GM04503 (cell line): ENCODE measurements at places on chromosomes 6 and 20.
A peak's percentile ranks its signal among the peaks of the same experiment; 100 is the strongest.

GRCh38 chr20:36394340-36394965 is 88.3 kb downstream of the DLGAP4 start:
- no peak for DNase-seq

DNA sequence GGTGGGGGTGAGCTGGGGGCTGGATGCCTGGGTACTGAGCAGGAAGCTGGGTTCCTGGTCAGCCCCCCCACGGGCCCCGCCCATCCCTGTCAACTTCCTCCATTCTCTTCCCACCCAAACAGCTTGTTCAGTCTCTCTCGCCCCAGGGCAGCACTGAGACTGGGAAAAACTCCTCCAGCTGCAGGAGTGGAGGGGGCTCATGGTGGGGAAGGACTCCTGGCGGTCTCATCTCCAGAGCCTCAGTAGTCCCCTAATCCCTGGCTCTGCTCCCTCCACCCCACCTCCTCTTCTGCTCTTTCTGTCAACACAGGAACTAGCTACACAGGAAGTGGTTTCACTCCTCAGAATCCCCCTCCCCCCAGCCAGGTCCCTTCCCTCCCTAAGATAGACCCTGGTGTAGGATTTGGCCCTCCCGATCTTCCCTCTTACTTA is at the start of gene GPSM3:
TSS of gene GPSM3 (minus strand) at position 36 of the 432 bp plus-strand sequence. CDS start 130 bp downstream, outside the sequence.
- no peak for DNase-seq

GRCh38 chr6:157080986-157081391 is 242.3 kb downstream of the TMEM242 start:
- DNase-seq: no peak

DNA sequence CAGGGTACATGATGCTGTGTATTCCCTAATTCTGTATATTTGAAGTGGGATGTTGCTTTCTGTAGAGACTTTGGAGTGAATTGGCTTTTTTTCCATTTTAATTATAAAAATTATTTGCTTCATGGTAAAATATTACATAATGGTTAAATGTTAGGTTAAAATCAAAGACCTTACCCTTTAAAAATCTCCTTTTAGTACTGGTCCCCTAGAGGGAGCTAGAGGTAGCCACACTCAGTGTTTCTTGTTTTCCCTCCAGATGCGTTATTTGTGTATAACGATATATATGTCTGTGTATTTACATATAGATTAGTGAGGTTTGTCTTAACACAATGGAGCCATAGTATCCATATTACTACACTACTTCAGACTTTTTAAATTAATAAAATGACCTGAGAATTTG is 146.7 kb downstream of the PLCB4 start:
- no peak for DNase-seq

GRCh38 chr6:148700741-148701311 is 46.0 kb upstream of the UST start:
- no peak for DNase-seq

GRCh38 chr6:104014163-104014959 is 845.4 kb downstream of the HACE1 start:
- no peak for DNase-seq

- DNase-seq: no peak
These were observed 15.9 kb upstream of the ITPR3 start for GRCh38 chr6:33604941-33605854.

DNA sequence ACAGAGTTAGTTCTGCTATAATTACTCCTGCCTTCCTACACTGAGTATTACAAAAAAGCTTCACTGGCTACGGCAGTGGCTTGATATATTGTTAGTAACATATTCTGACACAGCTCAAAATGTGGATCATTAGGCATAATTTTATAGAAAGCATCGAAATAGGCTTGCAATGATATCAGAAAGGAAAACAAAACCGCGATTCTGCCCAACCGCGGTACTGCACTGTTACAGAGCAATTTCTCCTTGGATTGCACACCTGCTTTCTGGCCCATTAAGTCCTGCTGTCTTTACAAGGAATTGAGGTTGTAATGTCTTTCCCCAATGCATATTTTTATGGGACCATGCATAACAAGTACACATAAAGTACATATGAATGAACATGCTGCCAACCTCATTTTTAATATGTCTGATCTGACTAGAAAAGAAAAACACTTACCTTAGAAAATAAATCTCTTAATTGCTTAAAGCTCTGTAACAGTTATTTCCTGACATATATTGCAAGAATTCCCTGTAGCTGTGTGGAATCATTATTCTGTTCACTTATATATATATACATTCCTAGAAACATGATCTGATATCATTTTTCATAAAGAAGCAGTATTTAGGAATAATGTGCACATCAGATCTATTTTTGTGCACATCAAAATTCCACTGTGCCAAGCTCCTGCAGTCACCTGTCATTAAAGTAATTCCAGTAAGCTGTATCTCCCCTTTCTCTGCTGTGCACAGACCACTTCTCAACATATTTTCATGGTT is 763.9 kb downstream of the HACE1 start:
- no peak for DNase-seq

GRCh38 chr6:51778666-51779065 is 308.7 kb downstream of the PKHD1 start:
- DNase-seq: no peak

DNA sequence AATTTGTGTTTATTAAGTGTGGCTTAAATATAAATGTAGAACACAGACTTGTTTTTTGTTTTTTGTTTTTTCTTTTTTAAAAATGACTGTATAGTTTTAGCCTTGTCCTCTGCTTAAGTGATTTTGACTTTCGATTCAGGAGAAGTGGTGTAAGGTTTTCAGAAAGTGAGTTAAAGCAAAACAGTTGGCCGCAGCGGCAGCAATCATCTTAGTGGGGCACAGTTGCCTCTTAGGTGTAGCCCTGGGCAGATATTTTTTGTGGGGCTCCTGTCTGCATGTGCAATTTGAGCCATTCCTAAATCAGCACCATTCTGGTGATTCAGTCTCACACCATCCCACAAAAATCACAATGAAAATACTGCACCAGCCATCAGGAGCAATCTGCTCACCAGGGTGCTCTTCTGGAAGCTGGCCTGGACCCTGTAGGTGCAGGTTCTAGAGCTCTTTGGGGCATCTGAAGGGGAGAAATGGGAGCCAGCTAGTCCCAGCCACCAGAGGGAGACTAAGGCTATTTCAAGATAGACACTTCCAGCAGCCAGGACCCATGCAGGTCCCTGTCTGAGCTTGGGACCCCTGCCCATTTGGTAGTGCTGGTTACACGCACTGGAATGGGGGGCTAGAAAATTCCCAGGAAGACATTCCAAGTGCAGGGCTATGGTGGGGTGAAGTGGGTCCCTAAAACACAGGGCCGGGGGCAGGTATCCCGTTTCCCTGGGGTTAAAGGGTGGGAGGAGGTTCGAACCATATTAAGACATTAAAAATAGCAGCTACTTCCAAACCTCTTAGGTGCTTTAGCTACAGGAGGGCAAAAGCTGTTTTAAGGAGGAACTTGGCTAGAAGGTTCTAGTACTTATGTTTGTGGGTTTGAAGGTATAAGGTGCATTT is 156.6 kb downstream of the NFATC2 start:
- DNase-seq: no peak

DNA sequence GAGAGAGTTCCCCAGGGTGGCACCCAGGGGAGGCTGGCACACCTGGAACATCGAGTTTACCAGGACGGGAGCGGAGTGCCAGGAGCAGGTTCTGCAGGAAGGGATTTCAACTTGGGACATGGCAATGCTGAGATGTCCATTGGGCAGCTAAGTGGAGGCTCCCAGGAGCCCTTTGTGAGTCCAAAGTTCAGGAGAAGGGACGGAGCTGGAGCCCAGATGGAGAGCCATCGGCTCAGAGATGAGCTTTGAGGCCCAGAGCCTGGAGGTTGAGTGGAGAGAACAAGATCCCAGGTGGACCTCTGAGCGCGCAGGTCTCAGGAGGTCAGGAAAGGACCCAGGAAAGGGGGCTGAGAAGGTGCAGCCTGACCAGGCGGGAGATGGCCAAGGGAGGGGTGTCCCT is 67.5 kb upstream of the AFDN start:
- no peak for DNase-seq

DNA sequence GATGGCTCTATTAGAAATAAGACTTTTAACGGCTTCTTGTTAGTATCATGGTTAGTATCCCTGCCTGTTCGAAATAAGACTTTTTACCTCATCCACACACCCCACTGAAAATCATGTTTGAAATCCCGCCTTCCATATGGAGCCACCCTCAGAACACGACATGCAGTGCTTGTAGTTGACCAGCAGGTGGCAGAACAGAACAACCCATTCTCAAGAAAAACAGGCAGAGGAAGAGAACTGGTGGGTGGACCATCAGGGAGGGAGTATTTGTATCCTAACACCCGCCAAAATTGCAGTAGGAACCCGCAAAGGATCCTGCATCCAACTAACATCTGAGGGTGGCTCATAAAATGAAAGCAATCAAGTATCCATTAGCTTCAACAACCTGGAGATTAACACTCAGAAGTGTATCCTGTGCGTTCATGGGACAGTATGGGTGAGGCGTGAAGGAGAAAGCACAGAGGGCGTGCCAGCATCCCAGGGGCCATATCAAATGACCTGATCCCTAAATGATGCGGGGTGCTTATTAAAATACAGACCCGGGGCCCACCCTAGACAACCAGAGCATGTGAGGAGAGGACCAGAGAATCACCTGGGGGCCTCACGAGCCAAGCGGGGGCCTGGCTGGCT is 89.6 kb upstream of the NHSL1 start:
- DNase-seq: peak; percentile 25

GRCh38 chr6:56146086-56146485 is 101.3 kb downstream of the COL21A1 start:
- no peak for DNase-seq

- DNase-seq: no peak
These were observed 616 bp downstream of the TUBB start for GRCh38 chr6:30720738-30721197.

DNA sequence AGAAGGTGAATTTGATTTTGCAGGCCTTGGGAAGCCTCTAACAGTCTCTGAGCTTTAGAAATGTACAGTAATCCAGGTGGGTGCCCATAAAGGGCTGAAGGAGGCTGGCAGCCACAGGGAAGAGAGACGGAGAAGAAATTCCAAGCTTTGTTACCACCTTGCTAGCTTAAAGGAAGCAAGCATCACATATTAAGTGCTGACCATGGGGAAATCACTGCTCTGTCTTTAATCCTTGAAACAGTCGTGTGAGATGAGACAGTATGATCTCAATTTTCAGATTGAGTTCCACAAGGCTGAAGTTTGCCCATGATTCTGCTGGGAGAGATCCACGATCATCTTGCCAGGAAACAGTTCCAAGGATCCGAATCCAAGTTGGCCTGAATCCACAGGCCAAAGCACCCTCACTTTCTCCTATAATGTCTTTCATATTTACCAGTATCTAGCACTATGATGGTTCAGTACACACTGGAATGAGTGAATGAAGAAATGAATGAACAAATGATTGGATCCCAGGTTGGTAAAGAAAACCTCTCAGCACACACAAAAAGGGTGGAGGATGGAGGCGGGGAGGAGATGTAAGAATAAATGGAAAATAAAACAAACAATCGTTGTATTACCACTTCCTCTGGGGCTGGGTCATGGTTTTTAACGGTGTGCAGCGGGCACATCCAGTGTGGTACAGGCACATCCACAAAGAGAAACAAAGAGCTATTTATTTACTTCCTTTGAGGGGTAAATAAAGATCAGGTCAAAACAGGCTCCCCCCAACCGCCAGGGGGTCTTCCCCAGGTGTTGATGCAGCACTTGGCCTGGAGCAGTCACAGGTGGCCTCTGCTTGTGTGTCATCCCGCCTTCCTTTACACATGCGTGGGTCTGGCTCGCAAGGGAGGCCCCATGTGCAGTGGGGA is 28.2 kb upstream of the TAF8 start:
- DNase-seq: no peak

DNA sequence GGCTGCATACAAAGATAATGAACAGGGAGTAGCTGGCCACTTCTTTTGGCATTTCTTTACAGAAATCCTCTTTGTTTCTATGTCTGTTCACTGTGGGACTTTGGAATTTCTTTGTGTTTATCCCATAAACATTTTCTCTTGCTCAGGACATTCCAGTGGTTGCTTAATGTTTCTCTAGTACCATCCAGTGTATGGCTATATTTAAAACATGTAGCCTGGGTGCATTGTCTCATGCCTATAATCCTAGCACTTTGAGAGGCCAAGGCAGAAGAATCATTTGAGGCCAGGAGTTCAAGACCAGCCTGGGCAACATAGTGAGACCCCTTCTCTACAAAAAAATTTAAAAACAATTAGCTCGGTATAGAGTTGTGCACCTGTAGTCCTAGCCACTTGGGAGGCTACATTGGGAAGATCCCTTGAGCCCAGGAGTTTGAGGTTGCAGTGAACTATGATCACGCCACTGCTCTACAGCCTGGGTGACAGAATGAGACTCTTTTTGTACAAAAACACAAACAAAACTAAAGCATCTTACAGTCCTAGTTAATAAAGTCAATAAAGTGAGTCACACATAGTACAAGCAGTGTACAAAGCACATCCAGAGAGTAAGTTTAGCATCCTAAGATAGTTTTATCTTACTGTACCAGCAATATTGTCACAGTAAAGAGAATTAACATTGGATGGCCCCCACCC is 63.3 kb downstream of the ZFAND3 start:
- peak; percentile 69 for DNase-seq

GRCh38 chr6:15102241-15102640 is 143.6 kb upstream of the JARID2 start:
- no peak for DNase-seq

DNA sequence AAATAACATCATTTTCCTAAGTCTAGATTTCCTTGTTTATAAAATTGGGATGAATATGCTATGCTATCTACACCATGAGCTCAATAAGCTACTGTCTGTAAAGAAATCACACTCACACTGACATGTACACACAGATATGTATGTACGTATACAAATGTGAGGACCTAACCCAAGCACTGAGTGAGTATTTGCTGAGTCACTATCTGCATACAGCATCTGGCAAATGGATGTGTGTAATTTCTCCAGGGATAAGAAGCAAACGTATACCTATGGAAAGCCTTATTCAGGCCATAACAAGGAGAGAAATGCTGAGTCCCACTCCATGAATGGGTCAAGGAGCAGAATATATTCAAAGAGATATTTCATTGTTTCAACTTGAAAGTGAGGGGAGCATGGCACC is 153.9 kb downstream of the LPA start:
- DNase-seq: no peak

GRCh38 chr6:30931272-30931671 is 698 bp downstream of the SFTA2 start:
- DNase-seq: no peak

DNA sequence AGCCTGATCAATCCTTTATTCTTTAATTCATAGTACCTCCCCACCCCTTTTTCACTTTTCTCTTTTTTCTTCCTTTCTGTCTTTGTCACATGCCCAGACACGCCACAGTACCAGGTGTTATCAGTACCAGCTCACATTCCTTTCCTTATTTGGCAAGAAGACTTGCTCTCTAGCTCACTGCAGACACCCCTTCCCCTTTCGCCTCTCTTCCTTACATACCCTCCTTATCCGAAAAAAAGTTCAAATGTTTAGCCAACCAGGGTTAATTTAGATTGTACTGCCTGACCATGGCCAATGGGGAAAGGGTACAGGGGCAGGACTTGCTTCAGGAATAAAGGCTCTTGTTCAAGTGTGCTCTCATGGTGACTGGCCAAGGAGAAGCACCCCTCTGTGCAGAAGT is 9.3 kb upstream of the SIRPB2 start:
- DNase-seq: no peak
